CD8-positive, alpha-beta memory T cell (primary cell): ENCODE measurements at places on chromosomes 7 and 10. TPM values are rescaled to one million over a fixed set of nuclear protein-coding genes. Genes with fewer than 3 reads are reported as not detected.

TRPV5 gene
- total RNA-seq = not detected

TMEM196 gene
- total RNA-seq = not detected

- H3K27ac ChIP-seq = no peak overlapping the region
- no peak overlapping the region for H3K4me3 ChIP-seq
- DNase-seq = no peak
Measured at GRCh38 chr10:62819141-62819920, 3.2 kb upstream of the EGR2 start.

GRCh38 chr10:132255489-132256344, 52.0 kb downstream of the STK32C start:
- peaks cover 3% of the 10 kb centered on the region for H3K4me1 ChIP-seq
- H3K27ac ChIP-seq = no peak overlapping the region
- H3K36me3 ChIP-seq = no peaks in the 10 kb centered on the region
- H3K4me3 ChIP-seq = no peak overlapping the region
- no peak for DNase-seq

UTF1 gene
- not detected for total RNA-seq

ANXA8 gene
- not detected for total RNA-seq

PRPS1L1 gene
- total RNA-seq = not detected

- H3K4me1 ChIP-seq = no peaks in the 10 kb centered on the region
- H3K27me3 ChIP-seq = no peaks in the 10 kb centered on the region
- no peak overlapping the region for H3K27ac ChIP-seq
- no peak overlapping the region for H3K4me3 ChIP-seq
Measured at GRCh38 chr10:78911533-78912340, 157.0 kb upstream of the ZMIZ1 start.

PTF1A gene
- total RNA-seq = not detected

GRCh38 chr10:62426086-62426485, 51.9 kb downstream of the ZNF365 start:
- no peaks in the 10 kb centered on the region for H3K36me3 ChIP-seq
- no peak overlapping the region for H3K27ac ChIP-seq
- DNase-seq = no peak
- H3K27me3 ChIP-seq = no peaks in the 10 kb centered on the region

GRCh38 chr7:22090107-22090506, 144.4 kb upstream of the CDCA7L start:
- no peak overlapping the region for H3K27ac ChIP-seq
- no peak for DNase-seq
- H3K27me3 ChIP-seq = no peaks in the 10 kb centered on the region
- H3K4me3 ChIP-seq = no peak overlapping the region

DNA sequence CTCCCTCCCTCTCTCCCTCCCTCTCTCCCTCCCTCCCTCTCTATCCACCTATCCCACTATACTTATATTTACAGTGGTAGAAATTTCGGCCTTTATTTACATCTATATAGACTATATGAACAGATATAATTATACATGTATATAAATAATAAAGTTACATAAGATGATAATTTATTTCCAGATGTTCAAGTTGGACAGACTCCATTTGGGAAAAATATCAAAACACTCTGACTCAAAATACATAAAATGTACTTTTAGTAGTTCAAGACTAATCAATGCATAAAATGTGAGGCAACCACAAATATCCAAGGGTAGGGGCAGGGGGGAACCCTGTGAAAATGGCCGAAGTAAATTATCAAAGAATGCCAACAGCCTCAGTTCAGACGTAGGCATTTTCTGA, 203.0 kb downstream of the FANK1 start:
- H3K27me3 ChIP-seq = no peaks in the 10 kb centered on the region
- no peaks in the 10 kb centered on the region for H3K36me3 ChIP-seq
- no peak overlapping the region for H3K27ac ChIP-seq
- no peak overlapping the region for H3K4me3 ChIP-seq

- H3K27ac ChIP-seq = no peak overlapping the region
- no peaks in the 10 kb centered on the region for H3K36me3 ChIP-seq
- no peaks in the 10 kb centered on the region for H3K27me3 ChIP-seq
- no peak overlapping the region for H3K4me3 ChIP-seq
- no peak for DNase-seq
Measured at GRCh38 chr10:34018129-34018528, 683.7 kb upstream of the NRP1 start.
